ENCODE measurements at places on chromosomes 3 and 15.

- DNase-seq, result no peak
These were observed 45.3 kb upstream of the MAGEF1 start for GRCh38 chr3:184757022-184757651.

DNA sequence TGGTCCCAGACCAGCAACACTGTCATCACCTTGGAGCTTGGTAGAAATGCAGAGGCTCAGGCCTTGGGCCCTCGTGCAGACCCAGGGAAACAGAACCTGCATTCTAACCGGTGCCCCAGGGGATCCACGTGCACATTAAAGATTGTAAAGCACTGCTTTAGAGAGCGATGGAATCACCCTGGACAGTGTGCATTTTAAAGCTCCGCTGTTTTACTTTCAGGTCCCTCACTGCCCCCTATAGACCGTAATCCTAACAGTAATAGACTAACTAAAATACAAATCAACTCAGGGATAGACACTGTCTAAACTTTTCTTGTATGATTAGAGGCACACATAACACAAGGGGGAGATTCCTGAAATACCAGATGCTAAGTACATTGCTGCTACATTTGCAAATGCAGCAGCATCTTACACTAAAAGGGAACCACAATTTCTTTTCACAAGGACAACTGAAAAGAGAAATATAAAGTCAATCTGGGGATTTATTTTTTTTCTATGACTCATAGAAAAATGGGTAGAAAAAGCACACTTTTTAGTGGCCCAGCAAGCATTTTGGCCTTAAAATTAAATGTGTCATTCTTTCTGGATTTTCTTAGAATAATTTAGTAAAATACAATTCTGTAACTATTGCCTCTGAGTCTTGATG lies 10.5 kb upstream of the SH3GL3 start:
- no peak for DNase-seq

DNA sequence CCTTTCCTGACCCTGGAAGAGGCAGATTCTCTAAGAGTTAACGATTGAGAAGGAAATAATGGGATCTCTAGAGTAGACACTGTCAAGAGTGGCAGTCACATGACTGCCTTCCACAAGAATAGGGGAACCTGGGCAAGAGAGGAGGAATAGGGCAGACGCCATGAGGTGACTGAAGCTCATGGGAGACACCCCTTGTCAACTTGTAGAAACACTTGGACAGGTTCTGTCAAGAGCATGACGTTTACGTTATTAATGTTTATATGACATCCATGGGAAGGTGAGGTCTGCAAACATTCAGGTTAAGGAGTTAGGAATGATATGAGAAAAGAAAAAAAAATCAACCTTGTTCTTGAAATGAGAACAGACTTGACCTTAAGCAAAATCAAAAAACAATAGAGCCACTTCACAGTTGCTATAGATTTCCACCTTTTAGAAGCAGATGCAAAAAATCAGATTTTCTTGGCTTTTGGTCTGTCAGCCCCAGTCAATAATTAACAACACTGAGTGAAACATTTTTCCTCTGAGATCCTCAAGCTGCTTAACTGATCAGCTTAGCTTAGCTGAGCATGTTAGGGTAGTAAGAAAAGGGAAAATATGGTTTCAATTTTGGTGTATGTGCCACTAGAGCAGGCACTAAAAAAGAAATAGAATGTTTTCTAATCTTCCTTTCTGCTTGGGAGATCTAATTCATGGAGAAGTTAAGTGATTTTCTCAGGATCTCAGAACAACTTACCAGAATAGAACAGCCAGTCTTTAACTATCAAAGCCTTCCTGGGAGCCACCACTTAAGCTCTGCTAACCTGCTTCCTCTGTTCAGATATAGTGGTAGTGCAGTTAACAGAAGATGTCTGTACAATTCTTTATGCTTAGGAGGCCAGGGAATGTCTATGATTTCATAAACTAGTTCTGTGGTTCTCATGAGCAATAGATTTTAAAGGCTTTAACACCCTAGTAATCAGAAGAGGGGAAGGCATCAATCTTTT lies 116.9 kb downstream of the B3GALNT1 start:
- no peak for DNase-seq

DNA sequence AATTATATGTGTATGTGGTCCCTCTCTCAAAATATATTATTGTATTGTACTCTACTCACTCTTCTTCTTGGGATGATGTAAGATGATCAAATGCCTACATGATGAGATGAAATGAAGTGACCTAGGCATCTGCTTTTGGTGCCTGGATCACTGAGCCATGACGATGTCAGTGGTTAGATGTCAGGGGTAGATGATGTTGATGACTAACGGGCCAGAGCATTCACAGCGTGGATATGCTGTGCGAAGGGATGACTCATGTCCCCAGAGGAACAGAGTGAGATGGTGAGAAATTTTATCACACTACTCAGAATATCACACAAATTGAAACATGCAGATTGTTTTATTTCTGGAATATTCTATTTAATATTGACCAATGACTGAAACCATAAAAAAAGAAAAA lies 233.9 kb upstream of the CADM2 start:
- no peak for DNase-seq

DNA sequence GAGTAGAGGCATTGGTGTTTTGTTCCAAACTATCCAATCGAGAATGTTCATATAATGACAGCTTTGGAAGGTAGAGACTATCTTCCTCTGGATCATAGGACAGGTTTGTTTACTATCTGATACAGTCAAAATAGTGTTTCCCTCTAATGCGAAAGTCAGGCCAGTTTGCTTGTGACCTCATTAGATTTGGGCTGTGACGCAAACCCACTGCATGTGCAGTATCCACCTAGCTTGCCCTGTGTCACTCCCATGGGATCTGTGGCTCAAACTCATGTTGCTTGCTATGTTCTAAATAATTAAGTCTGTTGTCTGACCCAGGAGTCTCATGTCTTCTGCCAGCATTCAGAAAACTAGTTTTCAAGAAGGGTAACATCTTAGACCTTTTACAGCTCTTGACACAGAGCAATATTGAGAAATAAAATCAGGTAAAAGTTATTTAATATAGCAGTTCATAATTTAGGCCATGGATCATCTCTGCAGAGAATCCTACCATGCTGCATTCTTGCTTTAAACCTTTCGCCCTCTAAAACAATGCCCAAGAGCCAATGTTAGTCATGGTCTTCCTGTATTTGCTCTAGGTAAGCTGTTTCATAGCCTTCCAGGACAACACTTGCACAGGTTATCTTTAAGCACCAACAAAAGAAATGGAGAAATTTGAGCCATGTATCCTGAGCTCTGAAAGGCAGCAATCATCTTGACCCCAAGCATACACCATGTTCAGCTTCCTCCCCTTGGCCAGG lies 26.4 kb downstream of the NIT2 start:
- no peak for DNase-seq

GRCh38 chr15:86235667-86236066 lies 156.0 kb downstream of the AGBL1 start:
- no peak for DNase-seq

DNA sequence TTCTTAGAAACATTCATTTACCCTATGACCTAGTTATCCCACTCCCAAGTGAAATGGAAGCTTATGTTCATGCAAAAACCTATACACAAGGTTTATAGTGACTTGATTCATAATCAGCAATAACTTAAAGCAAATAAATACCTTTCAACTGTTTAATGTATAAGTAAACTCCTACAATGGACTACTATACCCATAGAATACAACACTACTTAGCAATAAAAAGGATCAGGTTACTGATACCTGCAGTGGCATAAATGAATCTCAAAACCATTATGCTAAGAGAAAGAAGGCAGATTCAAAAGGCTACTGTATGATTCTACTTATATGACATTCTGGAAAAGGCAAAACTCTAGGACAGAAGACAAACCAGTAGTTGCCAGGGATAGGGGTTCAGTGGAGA lies 8.3 kb upstream of the POLR2M start:
- DNase-seq, result no peak

DNA sequence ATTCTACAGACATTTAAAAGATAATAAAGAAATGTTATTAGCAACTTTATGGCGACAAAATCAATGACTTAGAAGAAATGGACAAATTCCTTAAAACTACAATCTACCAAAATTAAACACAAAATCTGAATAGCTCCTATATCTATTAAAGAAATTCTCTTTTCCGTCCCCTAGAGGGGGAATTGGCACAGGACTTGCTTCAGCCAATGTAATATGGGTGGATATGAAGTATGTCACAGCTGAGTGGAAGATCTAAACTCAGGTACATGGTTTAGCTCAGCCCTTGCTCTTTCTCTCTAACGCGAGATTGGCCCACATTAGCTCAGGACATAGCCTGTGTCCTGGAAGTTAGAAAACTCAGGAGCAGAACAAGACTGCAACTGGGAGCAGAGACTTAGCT lies 79.3 kb downstream of the DNAH12 start:
- DNase-seq, result no peak

DNA sequence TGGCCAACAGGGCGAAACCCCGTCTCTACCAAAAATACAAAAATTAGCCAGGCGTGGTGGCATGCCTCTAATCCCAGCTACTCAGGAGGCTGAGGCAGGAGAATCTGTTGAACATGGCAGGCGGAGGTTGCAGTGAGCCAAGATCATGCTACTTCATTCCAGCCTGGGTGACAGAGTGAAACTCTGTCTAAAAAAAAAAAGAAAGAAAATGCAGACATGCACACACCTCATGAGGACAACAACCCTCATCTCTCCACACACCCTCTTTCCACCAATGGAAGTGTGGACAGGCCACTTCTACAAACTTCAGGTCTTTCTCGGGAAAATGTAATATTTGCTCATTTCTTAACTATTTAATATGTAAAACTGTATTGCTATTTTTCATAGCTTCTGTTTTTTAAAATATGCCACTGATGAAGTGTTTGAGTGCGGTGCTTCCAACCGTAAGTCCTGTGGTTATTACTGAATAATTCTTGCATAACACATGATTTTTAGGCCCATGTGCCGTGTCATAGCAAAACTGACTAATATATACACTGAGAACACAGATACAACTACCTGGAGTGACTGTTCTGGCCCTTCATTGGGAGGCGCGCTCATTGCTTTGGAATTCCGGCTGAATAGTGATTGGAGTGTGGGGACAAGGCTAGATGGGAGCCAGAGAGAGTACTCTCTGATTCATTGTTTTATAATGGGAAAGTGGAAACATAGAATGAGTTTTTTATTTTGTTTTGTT lies 23.1 kb downstream of the LRRC31 start:
- DNase-seq, result no peak

GRCh38 chr3:27456554-27456953 lies 27.6 kb downstream of the SLC4A7 start:
- no peak for DNase-seq

DNA sequence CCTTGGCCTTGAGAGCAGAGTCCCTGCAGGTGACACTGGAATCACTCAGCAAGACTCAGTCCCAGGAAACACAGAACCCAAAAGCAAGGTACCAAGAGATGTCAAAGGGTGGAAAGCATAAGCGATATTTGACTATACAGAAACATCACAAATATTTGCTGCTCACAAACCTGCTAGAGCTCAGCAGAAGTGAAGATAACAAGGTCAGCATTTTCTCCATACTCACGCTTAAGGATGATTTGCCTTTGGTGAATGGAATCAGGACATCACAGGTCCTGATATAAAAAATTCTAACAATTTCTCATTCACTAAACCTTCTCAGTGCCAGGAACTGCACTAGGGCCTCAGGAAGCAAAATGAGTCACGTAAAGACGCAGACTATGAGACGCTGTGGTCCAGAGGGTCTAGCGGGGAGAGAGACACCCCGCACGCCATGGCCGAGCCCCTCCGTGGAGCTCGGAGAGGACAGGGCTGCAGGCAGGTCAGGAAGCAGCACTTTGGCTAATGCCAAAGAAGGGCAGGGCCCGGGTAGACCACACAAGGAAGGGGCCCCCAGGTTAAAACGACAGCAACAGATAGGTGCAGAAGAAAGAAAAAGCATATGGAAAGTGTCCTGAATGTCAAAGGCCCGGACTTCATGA lies 10.7 kb downstream of the PCSK6 start:
- no peak for DNase-seq

DNA sequence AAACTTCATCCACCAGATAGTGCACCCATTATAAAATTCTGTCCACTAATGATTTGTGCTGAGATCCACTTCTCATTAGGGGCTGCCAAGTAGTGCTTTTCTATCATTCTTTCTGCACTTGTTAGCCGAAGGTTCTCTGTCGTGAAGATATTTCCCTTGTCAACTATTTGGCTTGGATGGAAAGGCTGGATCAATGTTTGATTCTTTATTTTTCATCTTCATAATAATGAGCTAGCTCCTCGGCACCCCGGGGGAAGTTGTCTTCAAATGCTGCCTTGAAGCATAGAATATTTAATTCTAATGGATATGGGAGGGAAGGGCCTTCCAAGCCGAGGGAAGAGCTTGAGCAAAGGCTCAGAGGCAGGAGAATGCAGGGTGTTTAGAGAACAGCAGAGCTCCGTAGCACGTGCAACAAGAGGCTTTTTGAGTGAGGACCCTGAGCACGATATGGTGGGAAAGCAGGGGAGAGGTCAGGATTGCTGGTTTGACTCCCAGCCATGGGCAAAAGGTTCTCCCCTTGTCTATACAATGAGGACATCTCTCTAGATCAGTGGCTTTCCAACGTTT lies 16.3 kb upstream of the MUC20 start:
- no peak for DNase-seq

DNA sequence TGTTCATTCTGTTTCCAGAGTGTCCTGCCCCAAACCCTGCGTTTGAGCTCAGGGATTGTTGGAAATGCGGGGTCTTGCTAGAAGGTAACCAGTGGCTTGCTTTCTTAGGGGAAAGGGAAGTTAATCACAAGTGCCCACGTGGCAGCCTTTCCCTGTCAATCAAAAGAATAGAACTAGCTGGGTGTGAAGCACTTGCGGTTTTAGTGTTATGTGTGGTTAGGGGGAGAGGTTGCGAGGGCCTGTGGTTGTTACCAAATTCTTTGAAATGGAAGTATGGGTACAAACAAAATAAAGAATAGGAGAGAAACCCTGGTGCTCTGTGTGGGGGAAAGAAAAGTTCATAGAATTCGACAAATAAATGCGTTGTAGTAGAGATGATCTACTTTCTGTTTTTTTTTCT lies 67.6 kb downstream of the FNDC3B start:
- no peak for DNase-seq

DNA sequence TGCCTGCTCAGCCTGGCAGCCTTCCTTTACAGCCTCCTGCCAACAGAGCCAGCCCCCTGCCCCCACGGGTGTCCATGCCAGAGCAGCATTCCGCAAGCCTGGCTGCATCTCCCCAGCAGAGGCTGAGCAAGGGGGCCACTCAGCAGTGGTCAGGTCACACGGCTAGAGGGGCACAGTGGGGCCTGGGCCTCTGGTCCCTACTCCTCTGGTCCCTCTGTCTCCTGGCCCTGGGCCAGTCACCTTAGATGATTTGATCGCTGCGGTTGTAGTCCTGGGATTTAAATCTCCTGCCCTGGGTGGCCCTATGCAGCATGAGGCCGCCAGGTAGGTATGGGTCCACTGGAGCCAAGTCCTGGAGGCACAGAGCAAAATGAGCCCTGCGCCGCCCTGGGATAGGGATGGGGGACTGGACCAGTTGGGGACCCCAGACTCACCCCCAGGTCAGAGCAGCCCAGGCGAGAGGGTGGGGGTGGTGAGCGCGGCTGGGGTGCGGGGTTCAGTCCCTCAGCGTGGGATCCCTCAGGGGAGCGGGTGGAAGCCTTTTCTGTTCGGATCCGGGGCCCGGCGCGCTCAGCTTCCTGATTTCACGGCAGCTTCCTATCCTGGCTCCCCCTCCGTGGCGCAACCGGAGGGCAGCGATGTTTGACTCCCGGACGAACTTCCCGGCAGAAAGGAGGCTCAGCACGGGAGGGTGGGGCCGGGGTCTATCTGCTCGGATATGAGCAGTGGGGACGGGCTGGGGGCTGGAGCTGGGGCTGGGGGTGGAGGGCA lies at the start of gene ZBTB47:
Gene ZBTB47, plus strand, starts transcription at position 138 of the 771 bp plus-strand sequence. CDS start 4,659 bp downstream, outside the sequence.
- no peak for DNase-seq

- DNase-seq, result no peak
These were observed 129.2 kb upstream of the DPH6 start for GRCh38 chr15:35674873-35675781.

GRCh38 chr15:39454189-39454986 lies 126.5 kb upstream of the THBS1 start:
- no peak for DNase-seq
